Activated CD4-positive, alpha-beta memory T cell treated with anti-CD3 and anti-CD28 coated beads, Interleukin-2, amount 10 ng/mL, durations not matched to agents 7 days and 5 days (primary cell): ENCODE measurements at places on chromosomes 1 and 21. TPM values are rescaled to one million over a fixed set of nuclear protein-coding genes. Genes with fewer than 3 reads are reported as not detected.

GRCh38 chr1:59110271-59110670 lies 186.6 kb upstream of the FGGY start:
- no peaks in the 10 kb centered on the region for H3K36me3 ChIP-seq
- no peak overlapping the region for H3K4me3 ChIP-seq
- no peak overlapping the region for H3K27ac ChIP-seq
- no peak for DNase-seq
- H3K27me3 ChIP-seq: peaks cover 11% of the 10 kb centered on the region

DNA sequence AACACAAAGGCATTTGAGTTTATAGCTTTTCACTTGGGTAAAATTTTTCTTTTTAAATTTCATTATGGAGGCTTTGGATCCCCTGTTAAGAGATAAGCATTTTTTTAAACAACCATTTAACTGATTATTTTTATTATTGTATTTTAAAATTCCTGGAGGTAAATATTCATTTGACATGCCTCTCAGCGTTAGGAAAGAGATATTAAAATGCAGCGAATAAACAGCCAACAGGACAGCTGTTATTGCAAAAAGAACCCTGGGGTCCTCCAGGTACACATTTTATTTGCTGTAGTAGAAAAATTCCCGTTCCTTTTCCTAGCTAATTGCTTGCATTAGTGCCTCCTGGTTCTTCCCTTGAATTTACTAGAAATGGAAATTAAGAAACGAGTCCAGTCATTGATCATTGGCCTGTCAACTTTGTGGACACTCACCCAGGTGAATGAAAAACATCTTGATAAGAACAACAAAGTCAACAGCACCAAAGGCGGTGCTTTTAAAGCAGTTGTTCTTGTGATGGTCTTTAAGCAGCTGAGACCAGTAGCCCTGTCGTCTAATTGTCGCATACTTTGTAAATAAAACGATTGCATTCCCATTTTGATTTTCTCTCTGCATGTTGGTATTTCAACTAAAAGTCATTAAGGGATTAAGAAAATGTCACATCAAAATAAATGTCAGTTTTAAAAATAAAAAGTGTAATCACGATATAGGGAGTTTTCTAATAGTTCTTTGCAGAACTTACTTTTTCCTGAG lies 282.4 kb downstream of the GRIK1 start:
- peaks cover 12% of the 10 kb centered on the region for H3K36me3 ChIP-seq
- H3K4me3 ChIP-seq: no peak overlapping the region
- peaks cover 19% of the 10 kb centered on the region for H3K27me3 ChIP-seq

GRCh38 chr1:172266528-172267174 lies 153.8 kb upstream of the C1orf105 start:
- no peak overlapping the region for H3K27ac ChIP-seq
- no peak overlapping the region for H3K4me3 ChIP-seq
- no peak for DNase-seq
- peaks cover 7% of the 10 kb centered on the region for H3K36me3 ChIP-seq

- no peak for DNase-seq
- peaks cover 30% of the 10 kb centered on the region for H3K27me3 ChIP-seq
- H3K36me3 ChIP-seq: no peaks in the 10 kb centered on the region
These were observed 83.4 kb downstream of the FOXD2 start for GRCh38 chr1:47521034-47521881.

- H3K4me3 ChIP-seq: peak overlapping the region; percentile 82
- H3K4me1 ChIP-seq: peaks cover 46% of the 10 kb centered on the region
- no peaks in the 10 kb centered on the region for H3K27me3 ChIP-seq
- DNase-seq: peak; percentile 47
These were observed 911 bp downstream of the GNB1 start for GRCh38 chr1:1889847-1890505.

DNA sequence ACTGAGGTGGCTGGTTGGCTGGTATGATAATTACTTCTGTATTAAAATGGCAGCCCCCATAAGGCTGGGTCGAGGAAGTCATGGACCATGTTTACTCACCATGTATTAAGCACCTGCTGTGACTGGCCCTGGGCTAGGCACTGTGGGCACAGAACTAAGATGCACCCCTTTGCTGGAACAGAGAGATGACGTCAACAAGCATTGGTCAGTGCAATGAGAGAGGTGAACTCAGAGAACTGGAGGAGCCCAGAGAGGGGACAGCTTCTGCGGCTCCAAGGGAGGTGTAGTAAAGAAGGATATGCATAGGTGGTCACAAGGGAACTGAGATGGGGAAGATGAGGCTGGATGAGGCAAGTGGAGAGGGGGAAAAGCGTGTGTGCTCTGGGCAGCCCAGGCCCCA lies 88.7 kb downstream of the KAZN start:
- no peak for DNase-seq
- no peaks in the 10 kb centered on the region for H3K27me3 ChIP-seq
- no peak overlapping the region for H3K27ac ChIP-seq
- no peak overlapping the region for H3K4me3 ChIP-seq
- H3K36me3 ChIP-seq: no peaks in the 10 kb centered on the region

DNA sequence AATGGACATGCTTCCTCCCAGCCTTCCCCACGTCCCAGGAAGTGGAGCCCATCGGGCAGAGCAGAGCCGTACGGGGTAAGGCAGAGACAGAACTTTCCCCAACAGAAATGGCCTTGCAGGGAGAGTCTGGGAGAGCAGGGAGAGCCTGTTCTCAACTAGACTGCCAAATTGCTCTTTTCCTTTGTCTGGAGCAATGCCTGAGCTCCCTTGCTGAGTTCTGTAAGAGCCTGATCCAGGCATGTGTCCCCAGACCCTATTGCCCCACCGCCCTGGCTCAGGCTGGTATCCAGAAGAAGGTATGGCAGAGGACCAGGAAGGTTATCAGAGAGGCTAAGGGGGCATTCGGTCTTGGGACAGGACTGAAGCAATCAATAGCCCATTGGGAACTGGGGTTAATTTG lies 79.9 kb downstream of the TMEM53 start:
- H3K27me3 ChIP-seq: peaks cover 3% of the 10 kb centered on the region
- no peak overlapping the region for H3K27ac ChIP-seq
- no peak overlapping the region for H3K4me3 ChIP-seq
- no peak for DNase-seq
- no peaks in the 10 kb centered on the region for H3K4me1 ChIP-seq

GRCh38 chr1:235628316-235629005 lies 21.1 kb downstream of the GNG4 start:
- no peak for DNase-seq
- no peaks in the 10 kb centered on the region for H3K36me3 ChIP-seq
- peaks cover 21% of the 10 kb centered on the region for H3K4me1 ChIP-seq

DNA sequence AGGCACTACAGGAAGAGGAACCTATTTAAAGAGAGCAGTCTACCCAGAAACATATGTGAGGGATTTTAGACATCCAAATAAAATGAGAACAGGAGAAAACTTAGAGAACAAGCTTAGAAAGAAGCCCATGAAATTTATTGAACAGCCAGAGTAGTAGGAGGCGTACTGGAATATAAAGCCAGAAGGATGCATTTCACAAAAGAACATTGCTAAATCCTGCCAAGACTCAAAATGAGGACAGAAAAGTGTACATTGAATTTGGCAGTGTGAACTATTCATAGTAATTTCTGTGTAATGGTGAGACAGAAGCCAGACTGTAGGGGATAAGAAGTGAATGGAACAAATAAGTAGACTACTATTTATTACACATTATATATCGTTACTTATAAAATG lies 22.5 kb downstream of the CEPT1 start:
- no peak overlapping the region for H3K4me3 ChIP-seq
- no peak for DNase-seq
- H3K27ac ChIP-seq: no peak overlapping the region
- no peaks in the 10 kb centered on the region for H3K27me3 ChIP-seq
- peaks cover 41% of the 10 kb centered on the region for H3K36me3 ChIP-seq

DNA sequence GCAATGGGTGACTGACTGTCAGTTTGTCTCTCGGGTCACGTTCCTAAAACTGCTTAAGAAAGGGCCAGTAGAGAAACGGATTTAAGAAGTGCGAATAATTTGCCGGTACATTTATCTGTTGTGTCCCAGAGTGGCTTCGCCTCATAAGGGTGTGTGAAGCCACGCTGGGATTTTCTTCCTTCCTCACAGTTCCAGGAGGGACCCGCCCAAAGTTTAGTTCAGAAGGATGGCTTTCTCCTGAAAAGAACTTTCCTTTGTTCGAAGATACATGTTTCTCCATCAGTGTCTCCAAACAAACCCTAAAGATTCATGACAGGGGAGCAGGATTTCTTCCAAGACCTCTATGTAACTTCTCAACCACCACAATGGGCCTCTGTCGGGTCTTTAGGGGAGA lies 49.8 kb downstream of the ADAMTS1 start:
- no peak overlapping the region for H3K27ac ChIP-seq
- no peaks in the 10 kb centered on the region for H3K27me3 ChIP-seq
- no peaks in the 10 kb centered on the region for H3K36me3 ChIP-seq

GRCh38 chr1:81547912-81548303 lies 252.8 kb upstream of the ADGRL2 start:
- DNase-seq: no peak
- no peaks in the 10 kb centered on the region for H3K27me3 ChIP-seq
- no peaks in the 10 kb centered on the region for H3K36me3 ChIP-seq
- no peak overlapping the region for H3K27ac ChIP-seq

DNA sequence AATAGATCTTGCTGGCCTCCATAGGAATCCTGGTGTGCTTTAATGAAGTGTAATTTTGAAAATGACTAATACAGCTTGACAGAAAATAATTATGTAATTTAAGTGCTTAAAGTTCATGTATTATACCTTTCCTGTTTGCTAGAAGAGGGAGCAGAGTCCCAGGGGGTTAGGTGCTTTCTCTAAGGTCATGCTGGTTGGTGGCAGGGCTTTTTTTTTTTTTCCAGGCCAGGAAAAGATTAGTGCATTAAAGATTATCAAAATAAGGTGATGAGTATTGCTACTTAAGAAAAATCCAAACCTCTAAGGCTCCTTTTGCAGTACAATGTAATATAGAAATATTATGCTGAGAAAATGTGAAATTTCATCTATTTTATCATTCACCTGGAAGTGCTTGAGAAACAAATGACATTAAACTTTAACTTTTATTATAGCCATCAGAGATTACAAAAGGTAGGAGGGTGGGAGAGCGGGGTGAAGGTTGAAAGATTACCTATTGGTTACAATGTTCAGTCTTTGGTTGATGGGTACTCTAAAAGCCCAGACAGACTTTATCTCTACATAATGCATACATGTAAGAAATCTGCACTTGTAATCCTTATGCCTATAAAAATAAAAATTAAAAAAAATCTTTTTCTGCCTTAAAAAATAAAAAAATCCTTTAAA lies 110.8 kb downstream of the RABGAP1L start:
- DNase-seq: no peak
- no peaks in the 10 kb centered on the region for H3K4me1 ChIP-seq

DNA sequence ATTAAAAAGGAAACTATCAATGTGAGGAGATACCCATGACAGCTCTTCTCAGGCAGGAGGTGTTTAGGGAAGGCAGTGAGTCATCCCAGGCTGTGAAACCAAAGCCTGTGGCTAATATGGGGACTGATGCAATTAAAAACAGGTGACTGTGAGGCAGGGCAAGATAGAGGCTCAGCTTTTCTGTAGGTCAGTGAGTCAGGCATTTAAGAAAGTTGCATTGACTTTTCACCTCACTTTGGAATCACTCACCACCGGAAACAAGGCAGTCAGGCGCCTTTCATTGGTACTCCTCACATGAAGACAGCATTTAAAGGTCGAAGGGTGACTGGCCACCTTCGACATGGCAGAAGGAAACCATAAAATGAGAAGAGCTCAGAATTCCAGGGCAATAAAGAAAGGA lies 54.5 kb downstream of the PAPPA2 start:
- H3K36me3 ChIP-seq: no peaks in the 10 kb centered on the region
- H3K4me1 ChIP-seq: no peaks in the 10 kb centered on the region
- H3K27ac ChIP-seq: no peak overlapping the region
- no peaks in the 10 kb centered on the region for H3K27me3 ChIP-seq
- H3K4me3 ChIP-seq: no peak overlapping the region

- no peaks in the 10 kb centered on the region for H3K4me1 ChIP-seq
- H3K27ac ChIP-seq: no peak overlapping the region
- H3K36me3 ChIP-seq: no peaks in the 10 kb centered on the region
- no peak for DNase-seq
These were observed 37.8 kb downstream of the CYP4A11 start for GRCh38 chr1:46903481-46903880.

DNA sequence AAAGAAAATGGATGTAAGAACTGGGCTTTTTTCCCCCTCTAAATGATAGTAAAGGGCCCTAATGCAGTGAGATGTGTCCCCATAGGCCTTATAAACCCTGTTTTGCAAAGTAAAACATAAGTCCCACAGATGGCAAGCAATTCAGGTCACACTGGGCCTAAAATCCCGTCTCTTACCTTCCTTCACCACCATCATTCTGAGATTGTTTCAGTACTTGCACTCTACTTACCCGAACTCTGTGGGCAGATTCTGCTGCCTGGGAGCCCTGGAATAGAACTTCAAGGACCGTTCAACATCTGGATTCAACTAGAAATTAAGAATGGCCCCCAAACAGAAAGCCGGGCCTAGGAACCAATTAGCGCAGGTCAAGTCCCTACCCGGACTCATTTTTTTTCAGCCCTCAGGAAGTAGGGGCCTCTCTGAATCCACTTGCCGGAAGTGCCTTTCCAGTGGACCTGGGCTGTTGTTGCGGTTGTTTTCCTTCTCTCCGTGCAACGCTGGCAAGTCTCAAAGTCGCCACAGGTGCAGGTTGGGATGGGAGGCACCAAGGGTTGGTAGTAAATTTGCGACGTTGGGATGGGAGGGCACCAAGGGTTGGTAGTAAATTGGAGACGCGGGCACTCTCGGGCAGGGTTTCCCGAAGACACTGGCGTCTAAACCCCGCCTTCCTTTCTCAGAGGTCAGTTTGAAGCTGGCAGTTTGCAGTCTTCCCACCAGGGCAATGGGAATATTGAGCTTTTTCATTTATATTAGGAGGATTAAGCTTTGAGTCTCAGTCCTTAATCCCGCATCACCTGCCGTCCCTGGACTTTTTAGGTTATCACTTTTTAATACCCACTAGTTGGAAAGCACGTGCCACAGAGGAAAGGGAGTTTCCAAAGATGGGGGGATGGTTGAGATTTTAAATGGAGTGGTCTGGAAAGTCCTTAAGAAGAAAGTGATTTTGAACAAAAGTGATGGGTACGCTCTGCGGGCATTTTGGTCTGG lies at the start of gene TMEM69:
TSS of gene TMEM69 (plus strand) at position 428 of the 987 bp plus-strand sequence. CDS start 2,888 bp downstream, outside the sequence.
- H3K4me3 ChIP-seq: peak within 1 kb of the TSS; percentile 100
- peak within 1 kb of the TSS; percentile 100 for H3K27ac ChIP-seq
- no peaks in the 10 kb centered on the region for H3K27me3 ChIP-seq
- peak; percentile 85 for DNase-seq
- peaks cover 45% of the 10 kb centered on the region for H3K4me1 ChIP-seq

S100A7 gene
- total RNA-seq: not detected

FLG2 gene
- not detected for total RNA-seq

PRELP gene
- not detected for total RNA-seq

ITGB2 gene
- 631 TPM for total RNA-seq

FCRL6 gene
- not detected for total RNA-seq

DMRTB1 gene
- not detected for total RNA-seq

SPATA6 gene
- 0.55 TPM for total RNA-seq

PPFIA4 gene
- total RNA-seq: 29.3 TPM
